ENCODE measurements at places on chromosomes 7 and 10.

GRCh38 chr7:155458878-155459699, 1.2 kb downstream of the EN2 start:
- DNase-seq: no peak

- no peak for DNase-seq
Observed at GRCh38 chr10:42574336-42574735, 64.0 kb downstream of the ZNF33B start.

- DNase-seq: no peak
Observed at GRCh38 chr7:134710854-134711624, 64.4 kb downstream of the BPGM start.

- DNase-seq: no peak
Observed at GRCh38 chr7:84196084-84196503, 1.5 kb upstream of the SEMA3A start.

GRCh38 chr7:102994567-102994966, 80.0 kb downstream of the FBXL13 start:
- no peak for DNase-seq

DNA sequence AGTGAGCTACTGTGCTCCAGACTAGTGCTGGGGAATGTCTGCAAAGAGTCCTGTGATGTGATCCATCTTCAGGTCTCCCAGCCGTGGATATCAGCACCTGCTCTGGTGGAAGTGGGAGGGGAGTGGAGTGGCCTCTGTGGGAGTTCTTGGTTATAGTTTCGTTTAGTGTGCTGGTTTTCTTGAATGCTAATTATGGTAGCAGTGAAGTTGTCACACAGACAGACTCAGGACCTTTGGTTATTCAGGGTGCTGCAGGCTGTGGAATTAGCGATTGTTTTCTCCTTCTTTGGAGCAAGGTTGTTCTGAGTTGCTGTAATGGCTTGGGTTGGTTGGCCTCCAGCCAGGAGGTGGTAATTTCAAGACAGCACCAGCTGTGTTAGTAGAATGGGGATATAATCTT, 132.7 kb upstream of the HGF start:
- DNase-seq: no peak

DNA sequence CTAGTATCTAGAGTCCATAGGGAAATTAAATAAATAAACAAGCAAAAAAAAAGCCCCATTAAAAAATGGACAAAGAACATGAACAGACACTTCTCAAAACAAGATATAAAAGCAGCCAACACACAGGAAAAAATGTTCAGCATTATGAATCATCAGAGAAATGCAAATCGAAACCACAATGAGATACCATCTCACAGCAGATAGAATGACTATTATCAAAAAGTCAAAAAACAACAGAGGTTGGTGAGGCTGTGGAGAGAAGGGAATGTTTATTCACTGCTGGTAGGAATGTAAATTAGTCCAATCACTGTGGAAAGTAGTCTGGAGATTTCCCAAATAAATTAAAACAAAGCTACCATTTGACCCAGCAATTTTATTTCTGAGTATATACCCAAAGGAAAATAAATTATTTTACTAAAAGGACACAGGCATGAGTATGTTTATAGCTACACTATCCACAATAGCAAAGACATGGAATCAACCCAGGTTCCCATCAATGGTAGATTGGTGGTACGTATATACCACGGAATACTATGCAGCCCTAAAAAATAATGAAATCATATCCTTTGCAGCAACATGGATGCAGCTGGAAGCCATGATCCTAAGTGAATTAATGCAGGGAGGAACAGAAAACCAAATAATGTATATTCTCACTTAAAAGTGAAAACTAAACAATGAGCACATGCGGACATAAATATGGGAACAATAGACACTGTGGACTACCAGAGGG, 366.5 kb upstream of the SEMA3C start:
- DNase-seq: no peak

DNA sequence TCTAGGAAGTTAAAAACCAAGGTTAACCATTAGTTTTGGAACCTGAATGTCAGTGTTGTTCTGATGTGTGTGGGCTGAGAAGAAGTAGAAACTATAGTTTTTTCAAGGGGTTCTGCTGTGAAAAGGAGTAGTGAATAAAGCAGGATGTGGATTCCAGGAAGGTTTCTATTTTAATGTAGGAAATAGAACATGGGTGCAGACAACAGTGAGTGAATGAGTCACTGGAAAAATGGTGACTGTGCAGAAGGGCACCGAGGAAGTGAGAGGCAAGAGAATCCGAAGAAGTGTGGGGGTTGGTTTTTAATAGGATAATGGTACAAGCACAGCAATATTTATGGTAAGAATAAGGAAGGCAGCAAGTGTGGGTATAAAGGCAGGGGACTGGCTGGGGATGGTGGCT, 120.4 kb downstream of the ARHGAP21 start:
- DNase-seq: no peak

GRCh38 chr7:157690058-157690832, 353.4 kb downstream of the DNAJB6 start:
- no peak for DNase-seq

DNA sequence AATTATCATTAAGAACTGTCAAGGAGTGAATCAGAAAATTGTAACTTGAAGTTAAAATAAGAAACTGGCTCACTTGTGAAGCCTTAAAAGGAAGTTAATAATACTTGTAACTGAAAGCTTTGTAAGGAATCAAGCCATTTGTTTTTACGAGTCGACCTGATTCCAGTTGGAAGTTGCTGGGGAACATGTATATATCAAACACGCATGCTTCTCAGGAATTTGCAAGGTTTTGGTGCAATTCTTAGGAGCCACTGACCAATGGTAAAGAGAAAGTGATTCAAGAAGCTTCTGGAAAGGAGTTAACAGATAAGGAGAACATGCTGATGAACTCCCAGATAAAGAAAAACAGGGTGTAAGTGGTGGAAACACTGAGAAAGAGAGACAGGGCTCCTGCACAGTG, 56.4 kb downstream of the ETV1 start:
- DNase-seq: no peak

GRCh38 chr10:117551330-117552155, 9.0 kb downstream of the EMX2 start:
- no peak for DNase-seq

GRCh38 chr7:107167483-107168232, 1.1 kb upstream of the HBP1 start:
- no peak for DNase-seq

- no peak for DNase-seq
Observed at GRCh38 chr10:30330497-30331168, 18.4 kb downstream of the MTPAP start.

- no peak for DNase-seq
Observed at GRCh38 chr7:35596061-35596460, 98.9 kb downstream of the HERPUD2 start.

DNA sequence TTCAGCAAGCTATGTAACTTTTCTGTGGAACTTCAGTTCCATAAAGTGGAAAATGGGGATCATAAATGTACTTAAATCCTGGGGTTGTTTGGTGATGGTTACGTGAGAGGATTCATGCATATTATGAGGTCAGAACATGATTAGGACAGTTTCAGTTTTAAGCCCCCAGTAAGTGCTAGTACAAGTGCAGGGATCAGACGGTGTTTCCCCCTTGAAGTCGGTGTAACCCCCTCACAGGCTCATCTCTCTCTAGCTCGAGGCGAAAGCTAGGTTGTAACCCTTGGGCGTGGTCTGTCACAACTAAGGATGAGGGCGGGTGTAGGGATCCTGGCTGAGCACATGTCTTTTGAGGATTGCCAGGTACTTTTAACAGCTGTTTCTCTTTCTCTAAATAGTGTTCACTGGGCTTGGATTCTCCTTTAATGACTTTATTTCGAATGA, 84.7 kb downstream of the SPAG6 start:
- no peak for DNase-seq

All from right lobe of liver (tissue), 6 donors.